Hepatocyte (in vitro differentiated cells): ENCODE measurements at places on chromosomes 5 and 9.

DNA sequence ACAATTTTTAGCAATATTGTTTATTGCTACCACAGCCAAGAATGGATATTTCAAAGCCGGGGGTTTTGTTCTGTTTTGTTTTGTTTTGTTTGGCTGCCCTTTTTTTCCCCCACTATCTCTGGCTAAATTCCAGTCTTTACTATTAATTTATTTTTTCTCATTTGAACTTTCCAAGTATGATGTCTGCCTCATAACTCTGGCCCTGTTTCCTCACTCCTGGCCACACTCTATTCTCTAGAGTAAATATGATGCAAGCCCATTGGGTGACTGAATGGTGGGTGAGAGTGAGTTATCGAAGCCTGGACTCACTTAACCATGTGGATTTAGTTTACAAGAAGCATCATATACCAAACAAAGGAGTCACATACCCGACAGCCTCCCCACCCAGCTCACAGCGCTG is 41.9 kb downstream of the WDR36 start:
- no peak overlapping the region for H3K4me3 ChIP-seq
- DNase-seq: no peak
- no peaks in the 10 kb centered on the region for H3K4me1 ChIP-seq
- H3K36me3 ChIP-seq: no peaks in the 10 kb centered on the region
- H3K27me3 ChIP-seq: no peaks in the 10 kb centered on the region

DNA sequence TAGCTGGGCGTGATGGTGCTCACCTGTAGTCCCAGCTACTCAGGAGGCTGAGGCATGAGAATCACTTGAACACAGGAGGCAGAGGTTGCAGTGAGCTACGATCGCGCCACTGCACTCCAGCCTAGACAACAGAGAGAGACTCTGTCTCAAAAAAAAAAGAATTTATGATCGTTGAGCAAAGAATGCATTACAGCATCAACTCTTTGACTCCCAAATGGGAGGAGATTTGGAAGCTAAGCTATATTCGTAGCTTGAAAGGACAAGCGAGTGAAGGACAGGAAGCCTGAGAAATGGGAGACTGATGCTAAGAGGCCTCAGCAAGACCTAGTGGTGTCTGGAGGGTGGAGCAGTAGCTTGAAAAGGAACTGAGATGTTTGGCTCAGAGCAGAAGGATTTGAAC is 10.3 kb upstream of the CCIN start:
- no peak overlapping the region for H3K27ac ChIP-seq
- H3K36me3 ChIP-seq: no peaks in the 10 kb centered on the region
- no peak for DNase-seq
- H3K27me3 ChIP-seq: no peaks in the 10 kb centered on the region
- peaks cover 17% of the 10 kb centered on the region for H3K4me1 ChIP-seq
- no peak overlapping the region for H3K4me3 ChIP-seq

GRCh38 chr9:113427629-113428028 is 17.1 kb downstream of the C9orf43 start:
- DNase-seq: no peak
- H3K27ac ChIP-seq: no peak overlapping the region
- H3K4me1 ChIP-seq: no peaks in the 10 kb centered on the region

GRCh38 chr9:69759421-69760277 is at the start of gene PTAR1:
TSS of gene PTAR1 (minus strand) at chr9:69760011. CDS start at chr9:69759938, 73 bp downstream.
- peak within 1 kb of the TSS; percentile 73 for H3K4me3 ChIP-seq
- peak within 1 kb of the TSS; percentile 96 for H3K27ac ChIP-seq
- no peaks in the 10 kb centered on the region for H3K27me3 ChIP-seq
- H3K36me3 ChIP-seq: no peaks in the 10 kb centered on the region
- peak; percentile 97 for DNase-seq

DNA sequence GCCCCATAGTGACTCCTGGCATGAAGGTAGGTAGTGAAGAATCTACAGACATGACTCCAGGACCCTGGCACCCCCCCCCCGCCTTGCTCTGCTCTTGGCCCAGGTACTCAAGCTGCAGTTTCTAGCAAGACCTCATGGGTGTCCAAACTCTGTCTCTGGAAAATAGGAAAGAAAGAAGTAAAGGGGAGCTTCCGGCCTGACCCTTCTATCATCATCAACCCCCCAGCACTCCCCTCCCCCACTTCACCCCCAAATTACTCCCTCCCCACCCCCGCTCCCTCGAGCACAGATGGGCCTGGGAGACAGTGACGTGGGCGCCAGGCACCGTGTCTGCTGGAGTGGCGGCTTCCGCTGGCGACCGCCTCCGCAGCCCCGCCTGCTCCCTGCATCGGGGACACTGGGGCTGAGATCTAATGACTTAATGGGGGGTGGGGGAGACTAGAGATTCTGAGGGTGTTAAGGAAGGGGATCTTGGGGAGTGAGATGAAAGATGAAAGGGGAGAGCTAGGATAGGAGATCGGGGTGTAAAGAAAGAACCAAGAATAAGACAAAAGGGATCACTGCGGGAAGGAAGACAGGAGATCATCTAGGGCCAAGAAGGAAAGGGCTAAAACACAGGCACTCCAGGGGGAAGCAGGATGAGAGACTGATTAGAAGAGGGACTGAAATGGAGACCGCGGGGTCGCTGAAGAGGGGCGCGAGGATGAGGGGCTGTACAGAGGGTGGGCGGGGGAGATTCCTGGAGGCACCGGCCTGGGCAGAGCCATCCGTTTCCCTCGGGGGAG is 1.1 kb upstream of the DNAJB5 start:
- no peaks in the 10 kb centered on the region for H3K36me3 ChIP-seq
- DNase-seq: no peak
- H3K4me3 ChIP-seq: no peak overlapping the region
- H3K4me1 ChIP-seq: peaks cover 21% of the 10 kb centered on the region
- H3K27me3 ChIP-seq: no peaks in the 10 kb centered on the region
- H3K27ac ChIP-seq: peak overlapping the region; percentile 54

DNA sequence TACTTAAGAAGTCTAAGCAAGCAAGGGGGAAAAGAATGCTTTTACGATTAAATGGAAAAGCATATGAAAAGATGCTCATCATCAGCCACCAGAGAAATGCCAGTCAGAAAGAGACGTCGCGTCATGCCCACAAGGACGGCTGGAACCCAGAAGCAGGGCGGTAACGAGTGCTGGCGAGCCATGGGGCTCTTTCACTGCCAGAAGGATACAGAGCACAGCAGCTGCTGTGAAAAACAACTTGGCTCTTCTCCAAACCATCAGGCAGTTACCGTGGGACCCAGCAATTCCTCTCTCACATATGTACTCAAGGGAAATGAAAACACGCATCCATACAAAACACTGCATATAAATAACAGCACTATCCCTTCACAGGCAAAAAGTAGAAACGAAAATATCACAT is 95.5 kb downstream of the CAMSAP1 start:
- no peak overlapping the region for H3K4me3 ChIP-seq
- H3K36me3 ChIP-seq: no peaks in the 10 kb centered on the region
- no peaks in the 10 kb centered on the region for H3K4me1 ChIP-seq
- no peak for DNase-seq
- H3K27me3 ChIP-seq: no peaks in the 10 kb centered on the region
- no peak overlapping the region for H3K27ac ChIP-seq

DNA sequence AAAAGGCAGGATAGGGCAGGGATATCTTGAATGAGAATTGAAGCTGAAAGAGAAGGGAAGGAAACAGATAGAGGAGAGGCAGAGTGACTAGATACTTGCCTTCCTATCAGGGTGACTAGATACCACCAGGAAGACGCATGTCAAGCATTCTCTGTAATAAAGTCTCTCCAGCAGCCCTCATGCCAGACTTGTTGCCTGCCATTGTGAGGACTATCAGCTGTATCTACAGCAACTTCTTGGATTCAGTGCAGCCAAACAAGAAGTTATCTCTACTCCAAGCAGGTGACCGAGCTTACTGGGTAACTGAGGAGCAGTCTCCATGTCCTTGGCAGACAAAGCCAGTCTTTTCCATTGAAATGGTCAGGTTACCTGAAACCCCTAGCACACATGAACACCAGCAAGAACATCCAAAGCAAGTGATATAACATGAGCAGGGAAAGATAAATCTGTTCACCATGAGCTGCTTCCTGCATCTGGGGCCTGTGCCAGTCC is 9.3 kb downstream of the SH3RF2 start:
- no peak for DNase-seq
- H3K27ac ChIP-seq: peak overlapping the region; percentile 71
- no peaks in the 10 kb centered on the region for H3K27me3 ChIP-seq
- no peak overlapping the region for H3K4me3 ChIP-seq
- peaks cover 34% of the 10 kb centered on the region for H3K4me1 ChIP-seq

DNA sequence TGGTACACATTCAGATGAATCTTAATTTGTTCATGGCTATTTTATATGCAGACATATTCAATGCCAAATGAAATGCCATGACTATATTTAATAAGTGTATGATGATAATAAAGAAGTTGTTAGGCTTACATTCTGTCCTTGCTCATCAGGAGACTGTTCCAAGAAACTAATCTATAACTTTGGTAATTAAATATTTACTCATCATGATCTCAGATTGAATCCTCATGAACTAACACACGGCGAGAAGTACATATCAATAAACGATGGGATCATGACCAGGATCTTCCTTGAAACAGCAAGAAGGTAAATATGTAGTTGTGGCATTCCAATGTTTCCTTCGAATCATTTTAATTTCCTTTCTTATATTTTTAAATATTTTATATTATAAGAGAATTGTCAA is 12.5 kb upstream of the AGGF1 start:
- H3K4me3 ChIP-seq: no peak overlapping the region
- H3K4me1 ChIP-seq: no peaks in the 10 kb centered on the region
- H3K36me3 ChIP-seq: no peaks in the 10 kb centered on the region
- DNase-seq: no peak
